ENCODE measurements at places on chromosomes 11 and 22.

DNA sequence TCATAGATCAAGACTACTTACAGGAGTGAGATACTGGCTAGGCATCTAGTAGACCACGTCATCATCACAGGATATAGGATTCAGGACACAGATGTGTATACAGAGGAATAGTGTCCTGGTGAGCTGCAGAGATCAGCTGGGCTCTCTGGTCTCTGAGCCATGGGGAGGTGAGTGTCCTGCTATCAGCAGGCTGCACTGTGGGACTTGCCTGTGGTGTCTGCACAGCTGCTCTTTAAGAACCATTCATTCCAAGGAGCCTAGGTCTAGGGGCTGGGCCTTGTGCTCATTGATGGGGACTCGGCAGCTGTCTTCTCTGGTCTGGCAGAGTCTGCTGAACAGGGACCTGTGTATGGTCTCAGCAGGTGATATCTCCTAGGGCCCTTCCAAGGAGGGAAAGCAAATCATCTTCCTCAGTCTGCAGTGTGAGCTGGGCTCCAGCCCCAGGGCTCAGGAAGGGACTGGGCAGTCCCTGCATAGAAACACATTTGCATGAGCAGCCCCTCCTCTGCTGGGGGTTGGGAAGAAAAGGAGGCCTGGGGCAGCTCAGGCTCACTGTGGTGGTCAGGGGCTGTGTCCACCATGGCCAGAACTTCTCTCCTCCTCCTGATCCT lies 66.1 kb upstream of the VPREB1 start:
- no peak for DNase-seq

DNA sequence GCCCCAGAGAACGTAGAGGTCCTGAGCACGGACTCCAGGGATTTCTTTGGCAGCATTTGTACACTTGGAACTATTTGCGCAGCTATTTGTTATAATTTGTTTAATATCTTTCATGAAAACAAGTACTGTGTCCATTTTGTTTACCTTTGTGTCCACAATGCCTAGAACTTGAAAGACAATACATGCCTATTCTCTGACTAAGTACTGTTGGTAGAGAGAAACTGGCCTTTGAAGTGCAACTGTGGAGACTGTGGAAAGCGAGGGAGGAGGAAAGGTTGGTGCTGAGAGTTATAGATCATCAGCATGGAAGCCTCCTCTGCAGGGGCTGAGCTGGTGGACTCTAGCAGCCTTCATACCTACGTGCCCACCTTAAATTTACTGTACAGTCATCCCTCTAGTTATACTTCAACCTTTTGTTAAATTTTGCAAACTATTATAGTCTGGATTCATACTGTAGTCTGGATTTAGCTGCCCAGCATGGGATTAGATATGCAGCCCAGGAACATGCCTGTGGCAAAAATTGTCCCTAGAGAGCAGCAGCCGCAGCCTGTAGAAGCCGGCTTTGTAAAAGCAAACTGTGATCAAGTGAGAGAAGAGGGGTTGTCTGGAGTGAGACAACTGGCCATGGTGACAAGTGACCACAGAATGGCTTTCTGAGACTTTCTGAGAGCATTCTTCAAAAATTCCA lies 24.2 kb upstream of the YAP1 start:
- no peak for DNase-seq

- DNase-seq, result peak; percentile 36
Observed at GRCh38 chr11:257766-258493, 20.3 kb upstream of the NLRP6 start.

GRCh38 chr22:27124351-27124966 lies 467.1 kb downstream of the MIAT start:
- no peak for DNase-seq

DNA sequence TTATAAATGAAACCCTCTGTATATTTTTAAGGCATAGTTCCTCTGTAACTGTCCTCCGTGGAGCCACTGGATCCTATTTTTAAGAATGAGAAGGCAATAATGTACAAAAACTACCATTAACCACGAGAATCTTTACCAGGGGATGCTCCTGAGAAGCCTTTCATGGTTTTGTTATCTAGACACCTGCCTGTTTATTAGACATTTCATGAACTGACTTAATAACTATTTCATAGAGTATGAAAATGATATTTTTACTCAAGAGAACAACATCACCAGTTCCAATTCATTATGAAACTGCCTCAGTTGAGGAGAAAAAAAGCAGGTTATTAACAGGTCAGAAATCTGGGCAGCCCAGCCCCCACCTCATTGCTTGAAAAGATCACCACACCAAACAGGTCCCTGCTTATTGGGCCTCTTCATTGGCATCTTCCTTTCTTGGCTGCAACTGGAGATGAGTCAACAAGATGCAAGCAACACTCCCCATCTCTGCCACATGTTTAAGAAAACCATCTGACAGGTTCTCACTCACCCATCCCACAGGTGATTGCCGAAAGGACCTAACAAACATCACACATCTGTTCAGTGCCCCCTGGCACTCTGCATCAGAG lies 27.8 kb downstream of the ETS1 start:
- DNase-seq, result no peak

DNA sequence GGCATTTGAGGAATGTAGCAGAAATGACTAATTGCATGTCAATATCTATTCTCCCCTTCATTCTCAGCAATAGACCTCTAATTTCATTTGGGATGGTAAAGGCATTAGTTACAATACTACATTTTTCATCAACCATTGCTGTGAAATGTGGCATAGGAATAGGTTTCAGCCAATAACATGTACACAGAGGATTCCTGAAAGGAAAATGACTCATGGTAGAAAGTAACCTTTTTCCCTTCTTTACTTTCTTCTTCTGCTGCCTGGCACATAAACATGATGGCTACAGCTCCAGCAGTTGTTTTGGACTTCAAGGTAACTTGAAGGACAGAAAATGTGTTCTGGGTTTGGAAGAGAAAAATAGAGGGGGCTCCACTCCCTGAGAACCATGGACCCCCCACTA lies 231.8 kb upstream of the CTSC start:
- no peak for DNase-seq

DNA sequence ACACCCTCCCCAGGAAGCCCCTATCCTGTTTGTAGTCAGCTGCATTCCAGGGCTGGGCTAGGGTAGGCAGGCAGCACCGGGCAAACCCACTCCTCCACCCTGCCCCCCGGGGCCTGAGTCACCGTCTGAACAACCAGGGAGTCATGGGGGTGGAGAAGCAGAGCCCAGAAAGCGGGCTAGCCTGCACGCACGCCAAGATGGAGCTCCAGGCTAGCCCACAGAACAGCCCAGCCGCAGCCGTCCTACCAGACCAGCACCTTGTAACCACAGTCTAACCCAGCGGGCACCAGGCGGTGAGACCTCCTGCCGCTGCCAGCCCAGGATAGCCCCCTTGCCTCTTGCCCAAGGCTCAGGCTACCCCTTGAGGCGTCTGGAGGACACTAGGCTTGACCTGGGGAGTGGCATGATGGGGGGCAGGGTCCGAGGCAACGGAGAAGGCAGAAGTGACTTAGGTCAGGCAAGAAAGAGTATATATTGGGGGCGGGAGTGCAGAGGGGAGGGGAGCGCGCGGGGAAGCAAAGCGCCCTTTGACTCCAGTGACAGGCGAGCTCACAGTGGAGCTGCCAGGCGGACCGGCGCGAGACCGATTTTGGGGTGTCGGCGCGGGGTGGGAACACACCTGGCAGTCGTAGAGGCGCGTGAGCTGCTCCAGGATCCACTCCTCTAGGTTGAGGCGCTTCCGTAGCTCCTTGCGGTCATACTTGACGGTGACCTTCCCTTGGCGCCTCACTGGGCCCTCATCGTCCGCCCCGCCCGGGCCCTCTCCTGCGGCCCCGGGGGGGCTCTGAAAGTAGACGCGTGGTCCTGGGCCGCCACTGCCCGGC lies 734 bp downstream of the PPP1R14B start:
- no peak for DNase-seq

DNA sequence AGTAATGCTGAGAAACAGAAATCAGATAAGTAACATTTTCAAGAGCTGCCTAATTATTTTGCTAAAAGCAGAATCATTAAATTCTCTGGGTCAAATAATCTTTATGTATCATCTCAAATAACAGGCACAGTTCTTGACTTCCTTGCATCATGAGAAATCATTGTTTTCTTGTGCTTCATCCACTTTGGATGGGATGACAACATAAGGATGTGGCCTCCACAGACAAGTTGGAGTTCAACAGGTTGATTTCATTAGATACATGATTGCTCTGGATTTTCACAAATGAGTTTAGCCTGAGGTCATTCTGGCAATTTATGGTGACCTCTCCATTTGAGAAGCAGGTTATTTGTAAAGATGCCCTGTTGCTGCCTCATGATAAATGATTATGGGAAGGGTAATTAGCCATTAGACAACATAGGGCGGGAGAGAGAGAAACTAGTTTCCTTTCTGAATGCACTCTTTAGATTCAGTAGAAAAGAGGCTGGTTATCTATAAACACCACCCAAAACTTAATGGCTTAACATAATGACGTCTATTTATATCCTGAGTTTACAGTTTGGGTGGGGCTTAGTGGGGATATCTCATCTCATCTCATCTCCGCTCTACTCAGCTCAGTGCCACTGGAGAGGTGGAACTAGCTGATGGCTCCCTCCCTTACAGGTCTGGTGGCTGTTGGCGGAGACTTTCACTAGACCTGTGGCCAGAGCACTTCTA lies 35.0 kb upstream of the ADORA2A start:
- peak; percentile 33 for DNase-seq
